ENCODE measurements at places on chromosomes 6 and 20.

DNA sequence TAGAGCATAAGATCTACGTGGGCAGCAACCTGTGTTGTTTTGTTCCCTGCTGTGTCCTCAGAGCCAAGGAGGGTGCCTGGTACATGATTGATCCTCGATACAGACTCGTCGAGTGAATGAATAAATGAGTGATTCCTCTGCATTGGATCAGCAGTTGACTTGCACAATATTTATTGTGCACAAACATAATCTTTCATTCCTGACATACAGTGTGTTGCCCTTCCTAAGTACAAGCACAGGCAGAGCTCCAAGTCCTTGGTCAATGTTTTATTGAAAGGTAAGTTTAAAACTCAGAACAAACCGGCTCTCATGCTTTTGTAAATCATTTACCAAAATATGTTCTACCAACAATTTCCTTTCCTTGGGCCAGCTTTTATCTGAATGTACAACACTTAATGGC lies 57.4 kb downstream of the STMND1 start:
- no peak for DNase-seq

DNA sequence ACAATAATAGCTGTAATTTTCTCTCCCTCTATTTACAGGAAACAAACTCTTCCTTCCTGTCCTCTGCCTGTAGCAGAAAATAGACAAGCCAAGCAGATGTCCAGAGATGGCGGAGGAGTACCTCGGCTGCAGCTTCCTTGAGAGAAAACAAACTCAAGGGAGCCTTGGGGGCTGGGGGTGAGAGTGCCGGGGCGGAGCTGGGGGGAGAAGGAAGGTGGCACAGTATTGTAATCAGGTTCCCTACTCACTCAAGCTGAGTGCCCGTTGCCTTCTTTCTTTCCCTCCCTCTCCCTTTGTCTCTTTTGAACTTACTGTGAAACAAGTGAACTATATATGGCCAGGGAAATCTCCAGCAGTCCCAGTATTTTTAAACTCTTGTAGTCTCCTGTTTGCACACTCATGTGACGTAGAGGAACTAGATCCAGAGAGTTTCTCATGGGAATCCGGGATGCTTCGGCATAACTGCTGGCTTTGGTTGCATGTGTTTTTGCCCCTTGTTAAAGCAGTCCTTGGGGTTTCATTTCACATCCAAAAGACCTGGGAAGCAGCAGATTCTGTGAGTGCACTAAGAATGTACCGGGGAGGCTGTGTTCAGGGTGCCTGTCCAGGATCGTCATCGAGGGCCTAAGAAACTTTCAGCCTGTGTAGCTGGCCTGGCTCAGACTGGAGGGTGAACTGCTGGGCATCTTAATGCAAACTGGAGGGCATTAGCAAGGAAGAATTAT lies 44.6 kb upstream of the HDDC2 start:
- DNase-seq, result no peak

GRCh38 chr6:86215323-86215722 lies 572.6 kb upstream of the SYNCRIP start:
- DNase-seq, result no peak

GRCh38 chr6:26197933-26198721 lies 110.9 kb downstream of the HFE start:
- DNase-seq, result no peak

DNA sequence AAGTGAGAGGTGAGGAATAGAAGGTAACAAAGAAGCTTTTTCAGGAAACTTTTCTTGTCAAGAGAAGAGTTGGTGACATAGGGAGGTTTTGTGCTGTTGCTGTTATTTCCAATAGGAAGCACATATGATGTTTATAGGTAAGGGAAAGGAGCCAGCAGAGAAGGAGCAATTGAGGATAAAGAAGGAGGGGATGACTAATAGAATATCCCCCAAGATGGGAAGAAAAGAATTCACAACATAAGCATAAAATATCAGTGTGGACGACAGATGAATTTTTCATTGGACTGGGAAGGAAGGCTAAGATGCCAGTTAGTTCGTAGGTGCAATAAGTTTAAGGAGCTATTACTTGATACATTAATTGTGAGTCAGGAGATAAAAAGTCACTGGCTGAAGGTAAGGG lies 8.5 kb upstream of the BEND6 start:
- no peak for DNase-seq

DNA sequence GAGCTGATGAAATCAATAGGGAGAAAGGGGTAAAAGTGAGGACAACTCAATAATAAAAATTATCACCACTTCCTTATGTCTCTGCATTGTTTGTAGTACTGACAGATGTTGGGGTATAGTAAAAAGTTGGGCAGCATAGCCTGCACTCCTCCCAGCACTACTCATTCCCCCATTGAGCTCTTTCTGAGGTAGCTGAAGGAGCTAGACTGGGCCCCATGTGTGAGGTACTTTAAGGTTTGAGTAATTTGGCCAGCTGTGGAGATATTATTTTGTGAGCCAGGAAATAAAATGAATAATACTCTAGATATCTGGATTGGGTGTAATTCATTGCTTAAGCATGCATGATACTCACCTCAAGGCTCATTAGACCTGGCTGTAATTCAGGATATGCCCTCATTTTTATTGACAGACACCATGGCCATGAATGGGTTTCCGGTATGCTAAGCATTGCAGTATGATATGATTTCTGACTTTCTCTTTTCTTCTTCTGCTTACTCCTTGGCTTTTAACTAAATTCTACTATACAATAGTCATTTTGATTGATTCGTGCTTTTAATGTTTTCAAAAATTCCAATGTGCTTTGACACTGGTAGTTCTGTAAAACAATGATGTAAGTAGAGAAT lies 283.9 kb upstream of the RIMS1 start:
- DNase-seq, result no peak

- DNase-seq, result no peak
Observed at GRCh38 chr20:38805958-38806854, 709 bp downstream of the PPP1R16B start.

- DNase-seq, result no peak
Observed at GRCh38 chr6:110654096-110654820, 161.0 kb downstream of the CDK19 start.

GRCh38 chr20:41344477-41344876 lies 3.9 kb downstream of the LPIN3 start:
- DNase-seq, result no peak

- DNase-seq, result no peak
Observed at GRCh38 chr6:160331753-160332152, 16.4 kb upstream of the SLC22A3 start.

DNA sequence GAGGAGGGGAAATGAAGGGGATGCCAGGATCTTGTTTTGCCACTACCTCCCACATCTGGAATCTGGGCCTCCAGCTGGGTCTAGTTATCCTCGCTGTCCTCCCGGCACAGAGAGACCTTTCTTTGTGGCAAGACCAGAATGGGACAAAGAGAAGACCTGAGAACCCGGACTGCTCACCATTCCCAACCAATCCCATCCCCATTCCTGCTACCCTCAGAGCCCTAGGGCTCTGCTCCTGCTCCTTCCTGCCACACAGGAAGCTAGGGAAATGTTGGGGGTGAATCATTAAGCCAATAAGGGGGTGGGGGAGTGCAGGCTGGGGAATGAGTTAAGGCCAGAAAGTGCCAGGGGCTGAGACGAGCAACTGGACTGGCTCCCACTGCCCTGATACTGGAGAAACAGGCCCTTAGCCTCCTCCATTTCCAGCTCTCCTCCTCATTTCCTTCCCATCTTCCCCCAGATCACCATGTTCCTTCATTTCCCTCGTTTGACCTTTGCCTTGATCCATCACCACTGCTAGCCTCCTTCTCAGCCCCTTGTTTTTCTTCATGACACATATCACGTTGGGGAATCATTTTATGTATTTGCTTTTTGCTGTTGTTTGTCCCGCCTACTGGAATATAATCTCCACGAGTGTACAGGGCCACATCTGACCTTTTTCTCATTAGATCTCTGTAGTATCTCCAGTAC lies 4.6 kb upstream of the IER3 start:
- DNase-seq, result no peak

GRCh38 chr20:24648919-24649318 lies 179.5 kb downstream of the SYNDIG1 start:
- DNase-seq, result no peak

DNA sequence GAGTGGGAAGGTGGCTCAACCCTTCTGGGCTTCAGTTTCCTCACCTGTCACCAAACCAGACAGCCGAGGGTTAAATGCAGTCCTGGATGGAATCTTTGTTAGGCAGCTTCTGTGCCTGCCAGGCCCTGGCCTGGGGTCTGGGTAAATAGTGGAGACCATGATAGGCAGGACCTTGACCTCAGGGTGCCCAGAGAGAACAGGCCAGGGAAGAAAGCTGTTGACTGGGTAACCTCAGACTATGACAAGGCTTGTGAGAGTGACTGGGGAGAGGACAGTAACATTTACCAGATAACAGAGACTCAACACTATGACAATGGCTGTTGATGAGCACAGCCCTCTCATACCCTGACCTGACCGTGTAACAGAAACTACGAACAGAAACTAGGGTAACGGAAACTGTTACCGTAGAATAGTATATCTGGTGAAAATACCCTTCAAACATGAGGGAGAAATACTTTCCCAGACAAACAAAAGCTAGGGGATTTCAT lies 218.3 kb downstream of the PREX1 start:
- no peak for DNase-seq

GRCh38 chr6:168540713-168541291 lies 99.8 kb downstream of the SMOC2 start:
- no peak for DNase-seq

GRCh38 chr6:11496152-11497060 lies 41.1 kb upstream of the TMEM170B start:
- no peak for DNase-seq

GRCh38 chr6:17995414-17995813 lies 8.0 kb upstream of the KIF13A start:
- no peak for DNase-seq

DNA sequence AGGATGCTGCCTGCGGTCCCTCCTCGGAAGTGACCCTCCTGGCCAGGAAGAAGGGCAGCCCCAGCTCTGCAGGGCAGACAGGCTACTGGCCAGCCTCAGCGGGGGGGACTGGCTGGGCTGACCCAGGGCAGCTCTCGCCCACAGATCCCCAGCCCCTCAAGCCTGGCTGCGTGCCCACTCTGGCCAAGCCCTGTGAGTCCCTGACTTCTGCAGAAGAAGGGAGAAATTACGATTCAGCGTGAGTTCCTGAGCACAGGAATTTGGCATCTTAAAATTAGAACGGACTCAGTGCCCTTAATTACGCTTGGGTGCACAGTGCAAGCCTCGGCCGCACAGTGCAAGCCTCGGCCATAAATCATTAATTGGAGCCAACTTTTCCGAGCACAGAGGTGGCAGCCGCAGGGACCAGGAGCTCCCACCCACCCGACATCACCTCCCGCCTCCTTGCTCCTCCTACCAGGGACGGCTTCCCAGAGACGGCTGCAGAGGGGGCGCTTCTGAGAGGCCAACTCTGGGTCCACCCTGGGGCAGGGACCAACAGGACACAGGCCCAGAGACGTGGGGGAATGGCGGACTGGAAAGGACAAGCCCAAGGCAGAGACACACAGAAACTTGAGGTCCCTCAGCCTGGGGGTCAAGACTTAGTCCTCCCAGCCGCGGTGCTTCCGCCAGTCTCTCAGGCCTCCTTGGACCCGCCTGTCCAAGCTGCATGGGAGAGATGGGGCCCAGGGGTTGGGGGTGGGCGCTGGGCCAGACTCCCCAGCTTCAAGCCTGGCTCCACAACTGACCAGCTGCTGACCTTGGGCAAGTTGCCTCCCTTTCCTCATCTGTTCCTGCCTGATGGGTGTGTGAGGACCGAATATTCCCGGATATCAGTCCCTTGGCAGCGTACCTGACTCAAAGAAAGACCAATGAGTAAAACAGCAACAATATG lies 165.4 kb downstream of the TAF4 start:
- DNase-seq, result no peak

- DNase-seq, result no peak
Observed at GRCh38 chr20:10609770-10610169, 64.0 kb downstream of the JAG1 start.

- DNase-seq, result no peak
Observed at GRCh38 chr20:21075471-21075870, 30.7 kb downstream of the LINC00237 start.

- DNase-seq, result no peak
Observed at GRCh38 chr6:1739680-1740079, 130.0 kb downstream of the FOXC1 start.

DNA sequence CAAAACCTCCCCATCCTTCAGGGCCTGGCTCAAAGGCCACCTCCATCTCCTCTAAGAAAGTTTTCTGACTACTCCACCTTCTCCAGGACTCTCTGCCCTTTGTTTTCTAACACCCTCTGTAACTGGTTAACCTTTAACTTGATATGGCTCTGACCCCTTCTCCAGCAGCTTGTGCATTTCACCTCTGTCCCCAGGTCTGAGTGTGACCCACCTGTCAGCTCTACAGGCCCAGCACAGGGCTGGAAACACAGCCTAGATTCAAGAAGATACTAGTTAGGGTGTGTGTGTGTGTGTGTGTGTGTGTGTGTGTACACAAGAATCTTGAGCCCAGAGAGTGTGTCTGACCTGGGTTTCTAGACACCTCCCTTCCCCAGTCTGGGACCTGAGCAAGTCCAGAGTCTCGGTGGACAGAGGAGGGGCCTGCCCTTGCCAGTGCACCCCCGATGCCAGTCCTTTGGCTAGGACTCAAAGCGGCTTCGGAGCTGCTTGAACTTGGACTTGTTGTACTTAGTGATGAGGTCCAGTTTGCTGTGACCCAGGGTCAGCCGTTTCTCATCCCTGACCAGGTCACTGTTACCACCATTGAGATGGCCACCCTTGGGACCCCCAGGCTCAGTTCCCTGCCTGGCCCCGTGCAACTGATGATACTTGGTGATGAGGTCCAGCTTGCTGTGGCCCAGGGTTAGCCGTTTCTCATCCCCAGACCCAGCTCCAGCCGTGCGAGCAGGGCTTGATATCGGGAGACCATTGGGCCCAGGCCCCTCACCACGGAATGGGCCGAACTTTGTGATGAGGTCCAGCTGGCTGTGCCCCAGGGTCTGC lies 1.7 kb upstream of the EIF6 start:
- no peak for DNase-seq

- DNase-seq, result no peak
Observed at GRCh38 chr6:143000811-143001210, 55.8 kb upstream of the HIVEP2 start.

DNA sequence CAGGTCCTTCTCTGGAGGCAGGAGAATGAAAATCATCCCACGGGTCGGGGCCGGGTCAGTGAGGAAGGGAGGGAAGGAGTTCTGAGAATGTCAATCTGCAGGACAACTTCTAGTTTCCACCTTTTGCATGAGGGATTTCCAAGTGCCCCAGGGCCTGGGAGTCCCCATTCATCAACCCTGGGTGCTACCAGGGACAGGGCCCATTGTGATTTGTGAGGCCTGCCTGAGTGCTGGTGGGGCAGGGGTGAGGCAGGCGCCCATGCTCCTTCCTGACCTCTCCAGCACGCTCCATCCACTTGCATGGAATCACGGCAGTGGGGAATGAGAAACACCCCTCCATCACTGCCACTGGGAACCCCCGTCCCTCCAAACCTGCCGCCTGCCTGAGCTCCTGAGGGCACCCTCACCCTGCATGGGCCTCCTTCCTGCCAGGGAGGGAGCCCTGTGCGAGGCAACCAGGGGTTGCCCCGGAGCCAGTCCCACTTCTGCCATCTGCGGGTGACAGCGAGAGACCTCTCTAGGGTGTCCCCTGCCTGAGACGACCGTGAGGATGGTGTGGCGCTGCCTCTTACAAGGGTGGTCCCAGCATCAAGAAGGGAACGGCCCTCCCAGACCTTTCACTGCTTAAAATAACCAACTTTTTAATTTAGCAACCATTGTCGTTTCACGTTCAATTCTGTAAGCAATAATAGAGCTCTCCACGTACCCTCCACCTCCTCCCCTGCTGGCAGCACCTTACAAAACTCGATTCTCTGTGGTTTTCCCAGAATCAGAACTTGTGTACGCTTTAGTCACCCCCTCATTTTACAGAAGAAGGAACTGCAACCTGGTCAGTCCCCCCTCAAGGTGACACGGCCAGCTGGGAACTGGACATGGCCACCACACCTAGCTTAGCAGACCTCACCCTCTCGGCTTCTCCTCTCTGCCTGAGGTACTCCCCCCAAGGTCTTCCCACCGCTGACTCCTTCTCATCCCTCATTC lies 28.6 kb downstream of the PMEPA1 start:
- DNase-seq, result no peak

Data from NCI-H187 treated with DMSO at 0.1 percent for 48 hours (cell line).